NCI-H69 (cell line): ENCODE measurements at places on chromosomes 3 and 15.

- no peak for DNase-seq
Measured at GRCh38 chr3:59268170-59268569, 218.3 kb upstream of the CFAP20DC start.

DNA sequence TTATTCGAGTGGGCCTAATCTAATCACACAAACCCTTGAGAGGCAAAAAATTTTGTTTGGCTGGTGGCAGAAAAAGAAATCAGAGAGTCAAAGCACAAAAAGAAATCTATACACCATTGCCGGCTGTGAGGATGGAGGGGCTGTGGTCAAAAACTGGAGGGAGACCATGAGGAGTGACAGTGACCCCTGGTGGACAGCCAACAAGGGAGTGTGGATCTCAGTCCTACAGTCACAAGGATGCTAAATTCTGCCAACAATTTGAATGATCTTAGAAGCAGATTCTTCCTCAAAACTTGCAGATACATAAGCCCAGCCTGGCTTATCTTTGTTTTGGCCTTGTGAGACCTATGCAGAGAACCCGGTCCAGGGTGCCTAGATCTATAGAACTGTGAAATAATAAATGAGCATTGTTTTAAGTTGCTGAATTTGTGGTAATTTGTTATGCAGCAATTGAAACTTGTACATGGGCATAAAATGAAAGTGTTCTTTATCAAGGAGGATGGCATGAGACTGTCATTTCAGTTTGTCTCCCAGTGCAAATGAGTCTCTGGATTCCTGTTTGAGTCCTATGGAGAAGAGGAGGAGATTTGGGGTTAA is 103.0 kb upstream of the ARHGEF26 start:
- peak; percentile 67 for DNase-seq

DNA sequence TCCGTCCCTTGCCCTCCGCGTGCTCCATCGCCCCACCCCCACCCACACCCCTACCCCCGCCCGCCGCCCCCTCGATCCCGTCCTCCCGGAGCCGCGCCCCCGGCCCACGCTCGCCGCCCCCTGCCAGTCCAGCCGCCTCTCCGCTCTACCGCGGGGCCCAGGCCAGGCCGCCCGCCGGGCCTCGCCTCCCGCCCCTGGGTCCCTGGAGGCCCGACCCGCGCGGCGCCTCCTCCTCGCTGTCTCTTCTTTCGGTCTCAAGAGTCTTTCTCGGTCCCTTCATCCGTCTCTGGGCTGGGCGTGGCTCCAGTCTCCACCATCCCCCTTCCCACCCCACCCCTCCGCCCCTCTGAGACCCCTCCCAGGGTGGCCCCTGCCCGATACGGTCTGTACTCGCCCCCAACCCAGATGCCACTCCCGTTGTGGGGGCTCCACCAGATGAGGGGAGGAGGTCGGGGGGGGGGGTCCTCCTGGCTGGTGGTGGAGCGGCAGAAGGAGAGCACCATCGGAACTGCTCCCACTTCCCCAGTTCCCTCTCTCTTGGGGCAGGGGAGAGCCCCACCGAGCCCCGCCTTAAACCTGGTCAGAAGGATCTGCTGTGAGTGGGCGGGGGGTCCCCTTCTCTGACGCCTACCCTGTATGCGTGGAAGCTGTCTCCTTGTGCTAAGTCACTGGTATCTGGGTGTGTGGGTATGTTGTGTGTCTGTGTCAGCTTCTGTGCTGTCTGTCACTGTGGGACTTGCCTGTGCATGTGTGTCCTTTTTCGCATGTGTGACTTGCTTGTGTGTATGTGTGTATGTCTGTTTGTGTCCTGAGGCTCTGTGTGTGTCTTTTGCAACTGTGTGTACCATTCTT is 1.0 kb downstream of the PRKCD start:
- DNase-seq = peak; percentile 41

GRCh38 chr3:5319454-5319853 is 131.9 kb downstream of the EDEM1 start:
- DNase-seq = no peak

GRCh38 chr3:18234717-18235335 is 190.3 kb downstream of the SATB1 start:
- DNase-seq = peak; percentile 66

DNA sequence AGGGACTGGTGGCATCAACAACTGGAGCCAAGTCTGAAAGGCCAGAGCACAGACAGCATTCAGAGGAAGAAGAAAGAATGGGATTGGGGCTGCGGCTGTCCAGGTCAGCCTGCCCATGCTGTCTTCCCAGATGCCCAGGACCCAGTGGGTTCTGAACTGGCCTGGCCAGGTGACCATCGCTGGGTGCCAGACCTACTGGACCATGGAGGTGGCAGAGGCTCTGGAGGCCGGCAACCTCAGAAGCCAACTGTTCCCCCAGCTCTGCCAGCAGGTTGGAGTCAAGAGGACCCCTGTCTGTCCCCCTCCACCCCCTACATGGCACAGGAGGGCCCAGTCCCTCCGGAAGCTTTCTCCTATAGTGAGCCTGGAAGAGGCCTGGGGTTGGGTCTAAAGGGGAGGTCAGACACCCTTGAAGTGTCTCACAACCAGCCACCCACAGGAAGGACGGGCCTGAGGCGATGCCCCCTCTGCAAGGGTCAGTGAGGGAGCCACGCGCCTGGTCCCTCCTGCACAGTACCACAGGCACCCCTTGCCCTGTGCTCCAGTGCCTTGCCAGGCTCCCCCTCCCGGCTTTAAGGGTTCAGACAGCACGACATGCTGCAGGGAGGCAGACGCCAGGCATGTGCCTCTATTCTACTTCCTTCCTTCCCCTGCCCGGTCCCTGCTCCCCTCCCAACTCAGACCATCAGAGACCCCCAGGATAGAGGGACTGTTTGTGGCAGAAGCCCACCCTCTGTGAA is 43.2 kb downstream of the DNAH1 start:
- no peak for DNase-seq

DNA sequence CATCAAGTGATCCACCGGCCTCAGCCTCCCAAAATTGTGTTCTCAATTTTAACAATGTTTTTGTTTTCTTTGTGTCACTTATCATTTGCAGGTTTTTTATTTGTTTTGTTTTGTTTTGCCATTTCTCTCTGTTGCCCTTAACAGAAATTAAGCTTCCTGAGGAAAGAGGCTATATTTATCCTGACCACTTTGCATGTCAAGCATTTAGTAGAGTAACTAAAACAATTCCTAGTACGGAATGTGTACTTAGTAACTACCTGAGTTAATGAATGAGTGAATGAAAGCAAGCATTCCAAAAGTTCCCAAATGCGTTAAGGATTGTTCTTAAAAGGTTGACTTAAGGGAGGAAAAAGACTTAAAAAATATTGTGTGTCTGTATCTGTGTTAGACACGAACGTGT is 193.1 kb downstream of the GBE1 start:
- no peak for DNase-seq

DNA sequence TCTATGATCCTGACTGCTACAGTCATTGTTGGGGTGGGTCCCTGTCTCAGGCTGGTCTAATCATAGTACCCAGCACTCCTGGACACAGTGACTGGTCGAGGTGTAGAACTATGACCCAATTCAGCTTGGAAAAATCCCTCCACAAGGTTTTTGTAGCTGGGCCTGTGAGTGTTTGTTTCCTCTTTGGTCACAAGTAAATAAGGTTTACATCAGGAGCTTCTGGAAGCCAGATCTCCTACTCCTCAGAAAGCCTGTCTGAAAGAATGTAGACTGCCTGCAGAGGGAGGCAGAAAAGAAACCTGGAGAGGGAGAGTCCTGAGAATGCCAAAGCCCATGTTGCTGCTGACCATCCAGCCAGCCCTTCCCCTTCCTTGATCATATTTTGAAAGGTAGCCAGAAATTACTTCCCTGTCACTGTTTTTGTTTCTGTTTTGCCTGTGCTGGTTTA is 123.2 kb downstream of the RAP2B start:
- DNase-seq = peak; percentile 3

- peak; percentile 71 for DNase-seq
Measured at GRCh38 chr3:155701882-155702465, 42.9 kb downstream of the PLCH1 start.

DNA sequence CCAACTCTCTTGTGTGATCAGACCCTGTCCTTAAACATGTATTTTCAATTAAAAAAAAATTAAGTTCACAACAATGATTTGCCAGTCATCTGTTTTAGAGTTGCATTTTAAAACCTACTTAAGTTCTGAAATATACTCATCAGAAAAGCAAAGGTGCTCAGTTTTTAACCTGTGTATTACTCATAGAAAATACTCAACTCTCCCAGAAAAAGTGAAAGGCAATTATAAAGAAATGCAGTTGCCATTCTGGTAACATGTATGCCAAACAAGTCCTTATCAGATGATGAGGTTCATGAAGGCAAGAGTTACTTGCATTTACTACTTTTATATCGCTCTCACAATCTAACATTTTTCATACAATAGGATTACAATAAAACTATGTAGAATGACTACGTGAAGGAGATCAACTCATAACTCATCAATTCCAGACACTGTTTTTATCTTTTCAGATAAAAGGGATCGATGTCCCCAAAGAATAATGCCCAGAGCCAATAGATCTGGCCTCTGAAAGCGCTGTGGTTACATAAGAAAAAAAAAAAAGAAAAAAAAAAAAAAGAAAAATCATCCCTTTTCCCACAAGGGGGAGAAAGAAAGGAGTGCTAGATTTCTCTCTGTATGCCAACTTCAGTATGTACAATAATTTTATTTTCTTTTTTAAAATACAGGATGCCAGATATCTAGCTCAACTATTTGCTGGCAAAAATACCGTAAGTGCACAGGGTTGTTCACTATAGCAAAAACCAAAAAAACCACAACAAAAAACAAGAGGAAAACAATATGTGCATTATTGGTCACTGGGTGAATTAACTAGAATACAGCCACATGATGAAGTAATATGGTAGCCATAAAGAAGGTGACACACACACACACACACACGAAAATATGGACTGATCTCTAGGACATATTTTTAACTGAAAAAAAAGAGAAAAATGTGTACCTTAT is 137.4 kb downstream of the NR1I2 start:
- no peak for DNase-seq

GRCh38 chr3:43413676-43414368 is 127.5 kb downstream of the SNRK start:
- no peak for DNase-seq

- peak; percentile 44 for DNase-seq
Measured at GRCh38 chr3:40780925-40781406, 256.2 kb downstream of the ZNF621 start.

DNA sequence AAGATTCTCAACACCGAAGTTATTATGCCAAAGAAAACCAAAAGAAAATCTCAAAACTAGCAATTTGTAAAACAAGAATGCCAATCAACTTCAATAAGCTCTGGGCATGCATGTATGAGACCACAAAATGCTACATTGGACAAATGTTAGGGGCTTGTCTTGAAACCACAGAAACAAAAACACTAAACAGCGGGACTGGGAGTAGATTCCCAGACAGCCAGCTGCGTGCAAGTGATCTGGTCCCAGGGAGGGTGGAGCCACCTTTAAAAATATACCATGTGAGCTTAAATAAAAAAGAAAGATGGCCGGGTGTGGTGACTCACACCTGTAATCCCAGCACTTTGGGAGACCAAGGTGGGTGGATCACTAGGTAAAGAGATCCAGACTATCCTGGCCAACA is 163.6 kb upstream of the PRICKLE2 start:
- no peak for DNase-seq

DNA sequence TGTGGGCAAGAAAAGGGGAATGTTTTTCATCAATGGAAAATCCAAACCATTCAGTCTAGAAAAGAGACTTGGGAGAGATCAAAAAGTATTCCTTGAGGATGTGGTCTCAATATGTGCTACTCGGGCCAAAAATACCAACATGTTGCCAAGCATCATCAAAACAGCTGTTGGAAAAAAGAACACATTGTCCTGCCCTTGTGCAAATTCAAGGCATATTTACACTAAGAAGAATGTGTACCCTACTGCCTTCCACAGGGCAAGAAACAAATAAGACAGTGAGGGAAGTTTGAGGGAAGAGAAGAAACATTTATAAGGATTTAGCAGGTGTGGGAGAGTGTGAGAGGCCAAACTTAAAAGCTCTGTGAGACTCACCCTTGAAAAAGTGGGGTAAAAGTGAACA is 252.1 kb downstream of the NTRK3 start:
- no peak for DNase-seq

DNA sequence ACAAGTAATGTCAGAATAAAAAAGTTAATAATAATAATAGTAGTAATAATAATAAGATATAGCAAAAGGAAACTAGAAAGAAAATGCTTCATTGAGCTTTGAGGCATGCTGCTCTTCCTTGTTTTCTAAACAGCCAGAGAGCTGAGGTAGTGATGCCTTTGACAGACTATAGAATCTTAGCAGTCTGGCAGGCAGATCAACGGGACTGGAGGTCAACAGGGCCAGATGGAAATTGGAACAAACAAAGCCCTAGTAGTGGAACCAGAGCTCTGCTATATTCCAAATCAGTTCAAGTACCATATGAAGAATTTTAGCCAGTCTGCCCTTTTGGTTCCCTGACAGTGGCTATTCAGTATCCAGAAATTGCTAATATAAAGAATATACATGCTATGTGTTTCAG is 278.6 kb downstream of the NLGN1 start:
- DNase-seq = peak; percentile 68

- peak; percentile 97 for DNase-seq
Measured at GRCh38 chr15:74545776-74546656, 5.0 kb downstream of the ARID3B start.

DNA sequence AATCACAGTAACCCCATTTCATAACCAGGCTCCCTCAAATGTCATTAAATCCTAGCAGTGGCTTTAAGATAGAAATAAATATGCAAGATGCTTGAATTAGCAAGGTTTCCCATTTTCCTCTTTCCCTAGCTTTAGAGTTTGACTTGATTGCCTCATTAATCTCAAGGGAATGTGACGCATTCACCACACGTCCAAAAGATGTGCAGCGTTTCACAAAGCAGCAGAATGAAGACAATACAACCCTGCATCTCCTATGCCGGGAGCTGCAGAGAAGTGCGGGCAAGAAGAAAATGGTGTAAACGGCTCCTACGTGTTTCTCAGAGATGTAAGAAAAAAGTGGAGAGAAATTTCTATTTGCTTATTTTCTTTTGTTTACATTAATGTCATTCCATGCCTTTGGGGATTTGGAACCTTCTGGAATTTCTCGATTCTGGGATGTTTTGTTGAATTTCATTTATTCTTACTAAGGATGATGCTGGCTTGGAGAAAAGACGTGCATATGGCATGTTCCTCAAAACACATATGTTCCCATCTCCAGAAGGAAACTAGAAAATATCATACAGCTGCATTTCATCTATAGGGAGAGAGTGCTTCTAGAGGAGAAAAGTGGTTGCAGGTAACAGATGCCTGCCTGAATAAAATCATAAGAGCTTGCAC is 27.8 kb upstream of the FRMD4B start:
- DNase-seq = no peak

DNA sequence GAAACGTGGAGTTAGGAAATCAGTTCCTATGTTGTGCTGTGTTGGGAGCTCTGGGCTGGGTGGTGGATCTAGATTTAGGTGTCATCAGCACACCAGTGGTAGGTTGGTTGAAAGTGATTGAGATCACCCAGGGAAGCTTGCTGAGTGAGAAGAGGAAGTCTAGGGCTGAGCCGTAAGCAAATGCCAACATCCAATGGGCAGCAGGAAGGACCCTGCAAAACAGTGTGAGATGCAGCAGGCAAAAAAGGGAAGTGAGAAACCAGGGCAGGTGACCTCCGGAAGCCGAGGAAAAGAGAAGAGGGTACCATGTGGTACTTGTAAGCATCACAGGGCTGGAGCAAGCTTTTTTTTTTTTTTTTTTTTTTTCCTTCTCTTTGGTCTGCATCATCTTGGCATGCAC is 15.9 kb upstream of the COPG1 start:
- no peak for DNase-seq

GRCh38 chr15:90987561-90988141 is 6.7 kb downstream of the PRC1 start:
- no peak for DNase-seq
